ENCODE measurements at places on chromosomes 1 and 21. TPM values are rescaled to one million over a fixed set of nuclear protein-coding genes. Genes with fewer than 3 reads are reported as not detected.
A peak's percentile ranks its signal among the peaks of the same experiment; 100 is the strongest.

Gene MPZ
- total RNA-seq = 6.5 TPM

Gene SDF4
- total RNA-seq = 95.6 TPM

Gene TLR5
- 3.6 TPM for total RNA-seq

Gene OR2L5
- not detected for total RNA-seq

DNA sequence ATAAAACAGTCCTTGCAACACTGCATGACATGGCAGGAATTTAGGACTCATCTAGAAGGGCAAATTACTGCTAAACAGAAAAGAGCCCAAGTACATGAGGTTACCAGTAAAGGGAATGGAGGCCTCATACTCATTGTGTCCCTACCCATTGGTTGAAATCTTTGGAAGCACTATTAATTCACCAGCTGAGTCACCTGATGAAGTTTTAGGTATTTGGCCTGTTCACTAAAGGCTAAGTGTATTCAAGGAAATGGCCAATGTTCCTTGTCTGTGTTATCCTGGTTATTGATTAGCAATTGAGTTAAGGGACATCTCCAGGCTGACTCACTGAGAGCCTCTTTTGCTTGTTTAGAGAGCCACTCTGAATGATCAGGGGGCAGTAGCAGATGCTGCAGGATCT, 188.4 kb downstream of the ZZZ3 start:
- H3K4me1 ChIP-seq = no peaks in the 10 kb centered on the region
- no peak overlapping the region for H3K27ac ChIP-seq
- no peak for DNase-seq
- H3K27me3 ChIP-seq = no peaks in the 10 kb centered on the region
- H3K36me3 ChIP-seq = no peaks in the 10 kb centered on the region
- no peak overlapping the region for H3K4me3 ChIP-seq

GRCh38 chr1:8984990-8985389, 39.3 kb downstream of the CA6 start:
- H3K4me3 ChIP-seq = no peak overlapping the region
- H3K36me3 ChIP-seq = no peaks in the 10 kb centered on the region
- H3K4me1 ChIP-seq = peaks cover 24% of the 10 kb centered on the region
- no peak for DNase-seq

- H3K36me3 ChIP-seq = peaks cover 9% of the 10 kb centered on the region
- peaks cover 37% of the 10 kb centered on the region for H3K4me1 ChIP-seq
- peak overlapping the region; percentile 91 for H3K27ac ChIP-seq
- no peak for DNase-seq
- no peaks in the 10 kb centered on the region for H3K27me3 ChIP-seq
Observed at GRCh38 chr1:99850459-99851291, 514 bp downstream of the AGL start.

Data from sigmoid colon (tissue), 7 donors.